Activated naive CD4-positive, alpha-beta T cell (primary cell): ENCODE measurements at places on chromosomes 2 and 18.

GRCh38 chr18:8910843-8911242 lies 191.7 kb upstream of the NDUFV2 start:
- DNase-seq, result no peak

DNA sequence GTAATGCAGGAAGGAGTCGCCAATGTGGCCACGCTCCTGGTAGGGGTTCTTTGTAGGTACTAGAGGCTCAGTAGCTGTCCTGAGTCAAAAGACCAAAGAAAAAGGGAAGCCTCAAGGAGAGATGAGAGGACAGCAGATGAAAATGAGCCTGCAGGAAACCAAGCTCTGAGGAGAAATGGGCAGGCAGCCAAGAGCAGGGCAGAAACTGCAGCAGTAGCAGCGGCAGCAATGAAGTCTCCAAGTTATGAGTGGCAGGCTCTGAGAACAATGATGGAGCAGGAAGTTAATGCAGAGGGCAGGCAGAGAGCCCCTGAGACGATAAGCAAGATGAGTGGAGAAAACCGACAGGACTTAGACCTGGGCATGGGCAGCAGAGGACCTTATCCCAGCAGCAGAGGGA lies 48.2 kb upstream of the TMEM200C start:
- no peak for DNase-seq

GRCh38 chr2:237533668-237534161 lies 32.7 kb upstream of the PRLH start:
- DNase-seq, result no peak

DNA sequence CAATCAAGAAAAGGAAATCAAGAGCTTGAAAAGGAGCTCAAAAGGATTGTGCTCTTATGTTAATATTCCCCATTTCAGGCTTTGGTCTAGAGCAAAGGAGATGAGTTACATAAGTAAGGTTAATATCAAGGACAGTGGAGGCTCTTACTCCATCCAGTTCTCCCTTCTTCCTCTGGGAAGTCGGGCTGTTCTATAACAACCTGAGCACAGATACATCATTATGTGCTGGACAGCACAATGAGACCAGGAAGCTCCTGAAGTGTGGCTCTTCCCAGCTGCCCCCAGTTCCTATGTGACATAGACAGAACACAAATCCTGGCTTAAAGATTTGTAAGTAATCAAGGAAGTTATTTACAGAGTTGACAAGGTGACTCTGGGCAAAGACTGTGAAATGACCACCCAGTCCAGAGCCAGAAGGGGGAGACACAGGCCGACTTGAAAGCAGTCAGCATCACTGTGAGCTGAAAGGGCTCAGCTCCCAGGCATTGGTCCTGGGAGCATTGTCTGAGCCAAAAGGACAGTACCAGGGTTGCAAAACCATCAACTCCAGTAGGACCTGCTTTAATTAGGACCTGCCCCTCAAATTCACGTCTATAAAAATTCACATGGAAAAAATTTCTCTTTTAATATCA lies 917.6 kb upstream of the ACVR2A start:
- DNase-seq, result no peak
